ENCODE measurements at places on chromosomes 1 and 21.

DNA sequence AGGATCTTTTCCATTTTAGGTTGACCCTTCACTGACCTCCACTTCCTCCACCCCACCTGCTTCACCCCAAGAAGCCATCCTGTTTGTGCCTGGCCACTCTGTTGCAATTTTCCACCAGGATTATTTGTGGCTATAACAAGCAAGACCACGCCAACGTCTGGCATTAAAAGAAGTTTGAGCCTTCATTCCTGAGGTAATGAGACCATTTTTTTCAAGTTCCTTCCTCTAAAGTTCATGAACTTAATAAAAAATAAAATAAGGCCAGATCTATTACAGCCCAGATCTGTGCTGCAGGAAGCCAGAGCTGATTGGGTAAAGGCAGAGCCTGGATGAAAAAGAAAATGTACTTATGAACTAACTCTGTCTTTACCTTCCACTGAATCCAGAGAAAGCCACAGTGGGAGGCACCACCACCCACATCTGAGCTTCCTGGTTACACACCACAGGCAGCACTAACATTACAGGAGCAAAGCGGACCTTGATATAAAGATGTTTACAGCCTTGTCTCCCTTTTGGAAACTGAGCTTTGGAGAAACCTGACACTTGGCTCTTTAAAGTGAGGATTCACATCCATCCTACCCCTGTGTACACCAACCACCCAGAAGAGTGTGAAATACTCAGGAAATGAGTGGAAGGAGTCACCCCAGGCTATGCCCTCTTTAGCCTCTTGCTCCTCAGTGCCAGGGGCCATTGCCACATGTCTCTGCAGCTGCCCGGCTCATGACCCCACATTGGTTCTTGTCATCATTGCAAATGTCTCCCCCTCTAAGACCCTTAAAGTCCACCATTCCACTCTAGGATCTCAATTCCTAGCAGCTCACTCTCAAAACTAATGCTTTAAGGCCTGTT, 293.6 kb downstream of the PLPP3 start:
- DNase-seq = peak; percentile 23

DNA sequence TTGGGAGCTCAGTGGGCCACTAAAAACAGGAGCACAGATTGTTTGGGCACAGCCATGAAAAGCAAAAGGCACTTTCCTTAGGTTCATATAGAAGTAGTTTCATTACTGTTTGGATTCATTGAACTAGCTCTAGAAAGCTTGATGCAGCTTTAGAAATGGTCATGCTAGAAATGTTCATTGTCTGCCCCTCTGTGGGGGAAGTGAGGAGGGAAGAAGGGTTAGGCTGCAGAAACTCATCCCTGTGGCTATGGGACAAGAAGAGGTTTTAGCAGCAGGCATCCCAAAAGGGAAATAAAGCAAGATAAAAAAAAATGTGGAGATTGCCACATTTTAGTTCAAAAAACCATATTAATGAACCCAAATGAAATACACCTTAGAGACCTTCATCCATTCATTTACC, 359.6 kb upstream of the PTBP2 start:
- no peak for DNase-seq

GRCh38 chr1:161726473-161727255, 5.3 kb downstream of the FCRLB start:
- peak; percentile 86 for DNase-seq

DNA sequence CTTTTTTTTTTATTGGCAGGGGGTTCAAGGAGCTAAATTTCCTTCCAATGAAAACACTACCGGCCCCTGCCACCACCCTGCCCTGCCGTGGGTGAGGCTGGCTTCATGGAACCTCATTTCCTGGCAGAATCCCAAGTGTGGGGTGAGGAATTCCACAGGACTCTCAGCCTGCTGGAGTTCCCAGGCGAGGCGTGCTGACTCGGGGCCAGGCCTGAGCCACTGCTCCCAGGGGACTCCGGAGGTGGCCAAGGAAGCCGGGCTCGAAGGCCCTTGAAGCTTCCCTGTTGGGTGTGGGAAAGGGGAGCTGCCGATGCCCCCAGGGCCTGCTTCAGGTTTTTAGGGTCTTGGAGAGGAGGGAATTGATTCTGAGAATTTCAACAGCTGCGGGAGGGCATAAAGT, 95.3 kb upstream of the ACTRT2 start:
- DNase-seq = peak; percentile 56

- DNase-seq = no peak
These were observed 27.0 kb upstream of the LYPD8 start for GRCh38 chr1:248782416-248783141.

DNA sequence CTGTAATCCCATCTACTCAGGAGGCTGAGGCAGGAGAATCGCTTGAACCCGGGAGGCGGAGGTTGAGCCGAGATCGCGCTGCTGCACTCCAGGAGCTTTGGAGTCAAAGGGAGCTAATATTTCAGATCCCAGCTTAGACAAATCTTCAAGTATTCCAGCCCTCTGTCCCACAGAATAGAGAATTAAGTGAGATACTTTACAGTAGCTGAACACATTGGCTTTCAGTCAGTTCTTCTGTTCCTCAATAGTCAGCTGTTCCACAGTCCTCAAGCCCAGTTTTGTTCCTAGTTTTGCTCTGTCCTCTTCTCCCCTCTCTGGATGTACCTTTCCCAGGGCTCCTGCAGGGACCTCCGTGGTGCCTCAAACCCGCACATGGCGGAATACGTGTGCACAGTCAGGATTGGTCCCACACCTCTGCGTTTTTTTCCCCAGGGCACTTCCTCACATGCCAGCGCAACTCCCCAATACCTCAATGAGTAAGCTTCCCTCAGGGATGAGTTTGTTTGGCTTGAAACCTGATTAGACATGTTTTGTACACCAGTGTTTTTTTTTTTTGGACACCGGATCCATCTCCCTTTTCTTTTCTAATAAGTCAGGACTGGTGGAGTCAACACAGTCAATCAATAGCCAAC, 1.2 kb downstream of the MFN2 start:
- no peak for DNase-seq
